Retina (tissue), 1 donor: ENCODE measurements at places on chromosomes 12 and 14.

GRCh38 chr12:46265102-46265501 lies 3.7 kb downstream of the SLC38A1 start:
- DNase-seq = no peak

DNA sequence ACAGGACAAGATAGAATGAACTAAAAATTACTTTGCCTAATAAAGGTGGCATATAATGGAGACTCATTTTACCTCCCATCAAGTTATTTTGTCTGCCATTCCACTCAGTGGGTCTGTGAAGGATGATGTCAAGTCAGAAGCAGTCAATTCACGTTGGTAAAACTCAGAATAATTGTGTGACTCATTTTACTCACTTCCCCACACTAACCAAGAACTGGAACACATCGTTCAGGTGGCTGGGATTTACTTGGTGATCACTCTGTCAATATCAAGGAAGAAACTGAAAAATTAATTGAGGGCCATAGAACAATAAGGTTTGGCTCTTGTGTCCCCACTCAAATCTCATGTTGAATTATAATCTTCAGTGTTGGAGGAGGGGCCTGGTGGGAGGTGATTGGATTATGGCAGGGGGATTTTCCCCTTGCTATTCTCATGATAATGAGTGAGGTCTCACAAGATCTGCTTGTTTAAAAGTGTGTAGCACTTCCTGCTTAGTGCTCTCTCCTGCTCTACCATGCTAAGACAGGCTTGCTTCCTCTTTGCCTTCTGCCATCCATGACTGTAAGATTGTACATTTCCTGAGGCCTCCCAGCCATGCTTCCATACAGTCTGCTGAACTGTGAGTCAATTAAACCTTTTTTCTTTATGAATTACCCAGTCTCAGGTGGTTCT lies 35.7 kb upstream of the GTF2A1 start:
- no peak for DNase-seq

DNA sequence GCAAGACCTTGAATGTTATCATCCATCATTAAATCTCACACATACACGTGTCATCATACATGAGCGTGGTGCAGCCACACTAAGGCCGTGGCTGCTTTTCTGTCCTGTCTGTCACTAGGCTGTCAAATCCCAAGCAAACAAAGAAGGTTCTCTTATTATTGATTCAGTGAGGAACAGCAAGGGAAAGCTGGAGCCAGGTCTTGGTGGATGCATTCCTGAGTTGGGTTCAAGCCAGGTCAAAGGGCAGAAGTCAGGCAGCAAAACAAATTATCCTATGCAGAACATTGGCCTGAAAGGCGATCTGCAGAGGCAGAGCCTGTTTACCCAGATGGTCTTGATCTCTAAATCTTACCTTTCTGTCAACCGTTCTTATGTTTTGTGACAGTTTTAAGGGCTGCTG lies 252.3 kb downstream of the NEDD1 start:
- DNase-seq = no peak

GRCh38 chr12:114504311-114504710 lies 98.4 kb upstream of the TBX5 start:
- no peak for DNase-seq

- DNase-seq = no peak
Observed at GRCh38 chr12:67411562-67411961, 142.4 kb downstream of the CAND1 start.

- no peak for DNase-seq
Observed at GRCh38 chr12:58117201-58117600, 175.8 kb downstream of the ATP23 start.

GRCh38 chr12:30753233-30753632 lies 1.5 kb downstream of the CAPRIN2 start:
- peak; percentile 39 for DNase-seq

GRCh38 chr12:49824895-49825294 lies 3.3 kb downstream of the NCKAP5L start:
- no peak for DNase-seq

DNA sequence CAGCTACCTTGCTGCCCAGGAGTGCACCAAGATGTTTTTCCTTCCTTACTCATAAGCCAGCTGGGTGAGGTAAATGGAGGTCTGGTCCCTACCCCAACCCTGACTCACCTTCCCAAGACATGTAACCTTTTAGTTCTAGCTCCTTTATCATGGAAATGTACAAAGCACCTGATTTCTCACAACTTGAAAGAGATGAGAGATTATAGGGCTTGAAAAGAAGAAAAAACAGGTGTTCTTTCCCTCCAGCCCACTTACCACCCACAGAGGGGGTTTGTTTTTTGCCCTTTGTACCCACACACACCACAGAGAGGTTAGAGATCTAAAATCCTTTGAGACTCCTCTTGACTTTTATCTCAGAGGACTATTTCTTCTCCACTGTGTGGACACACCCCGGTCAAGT lies 21.1 kb downstream of the PLXNC1 start:
- DNase-seq = no peak

DNA sequence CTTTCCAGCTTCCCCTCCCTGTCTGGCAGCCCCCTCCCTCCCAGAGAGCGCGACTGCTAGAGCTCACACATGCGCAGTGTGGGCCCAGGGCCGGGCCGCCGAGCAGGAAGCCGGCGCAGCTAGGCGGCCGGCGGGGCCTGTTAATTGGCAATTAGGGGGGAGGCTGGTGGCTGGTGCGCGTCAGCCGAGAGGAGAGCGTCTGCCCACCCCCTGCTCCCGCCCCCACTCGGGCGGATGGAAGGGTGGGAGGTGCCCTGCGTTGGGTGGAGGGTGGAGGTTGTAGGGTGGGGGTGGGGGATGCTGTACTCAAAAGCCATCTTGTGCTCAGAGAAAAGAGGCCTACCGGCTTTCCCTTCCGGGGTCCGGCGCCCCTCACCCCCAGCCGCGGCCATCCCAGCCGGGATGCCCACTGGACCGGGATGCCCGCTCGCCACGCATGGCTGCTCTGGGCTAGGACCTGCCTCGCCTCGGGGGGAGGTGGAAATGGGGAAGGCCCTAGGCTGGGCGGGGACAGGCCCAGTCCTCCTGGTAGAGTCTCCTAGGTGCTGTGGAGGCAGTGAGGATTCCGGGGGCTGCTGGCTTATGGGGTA lies 9.2 kb downstream of the HOXC8 start:
- peak; percentile 79 for DNase-seq

- peak; percentile 95 for DNase-seq
Observed at GRCh38 chr14:67241411-67242167, at the start of gene PALS1. Gene PALS1 (plus strand): TSS chr14:67241435. CDS start chr14:67279171, 37,736 bp downstream.

DNA sequence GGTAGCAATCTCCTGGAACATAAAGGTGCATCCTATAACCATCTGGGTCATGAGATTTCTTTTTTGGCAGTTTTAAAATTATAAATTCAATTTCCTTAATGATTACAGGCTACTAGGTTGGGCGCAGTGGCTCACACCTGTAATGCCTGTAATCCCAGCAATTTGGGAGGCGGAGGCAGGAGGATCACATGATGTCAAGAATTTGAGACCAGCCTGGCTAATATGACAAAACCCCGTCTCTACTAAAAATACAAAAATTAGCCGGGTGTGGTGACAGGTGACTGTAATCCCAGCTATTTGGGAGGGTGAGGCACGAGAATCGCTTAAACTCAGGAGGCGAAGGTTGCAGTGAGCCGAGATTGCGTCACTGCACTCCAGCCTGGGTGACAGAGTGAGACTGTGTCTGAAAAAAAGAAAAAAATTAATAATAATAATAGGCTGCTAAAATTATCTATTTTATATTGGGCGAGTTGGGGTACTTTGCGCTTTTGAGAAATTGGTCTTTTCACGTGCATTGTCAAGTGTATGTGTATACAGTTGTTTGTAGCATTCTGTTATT lies 17.2 kb upstream of the ARF6 start:
- DNase-seq = no peak

DNA sequence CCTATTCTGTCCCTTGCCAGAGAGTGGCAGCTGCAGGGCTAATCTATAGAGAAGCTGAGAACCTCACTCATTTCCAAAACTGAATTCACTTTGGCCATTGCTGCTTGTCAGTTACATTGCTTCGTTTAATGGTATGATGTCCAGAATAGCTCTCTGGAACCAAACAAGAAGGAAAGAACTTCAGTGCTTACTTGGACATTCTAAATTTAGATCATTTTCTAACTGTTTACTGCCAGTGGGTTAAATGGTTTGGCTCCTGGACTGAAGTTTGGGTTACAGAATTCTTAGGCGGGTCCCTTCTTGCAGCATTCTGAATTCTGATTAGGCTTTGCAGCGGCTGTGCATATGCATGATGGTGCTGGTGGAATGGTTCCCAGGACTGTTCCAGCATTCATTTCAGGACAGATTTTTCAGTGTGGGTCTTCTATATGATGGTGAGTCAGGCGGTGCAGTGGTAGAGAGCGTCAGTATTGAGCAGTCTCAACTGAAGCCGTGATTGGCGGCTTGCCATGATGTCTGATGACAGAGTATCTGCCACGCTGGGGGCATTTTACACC lies 148.7 kb downstream of the DYRK2 start:
- no peak for DNase-seq

DNA sequence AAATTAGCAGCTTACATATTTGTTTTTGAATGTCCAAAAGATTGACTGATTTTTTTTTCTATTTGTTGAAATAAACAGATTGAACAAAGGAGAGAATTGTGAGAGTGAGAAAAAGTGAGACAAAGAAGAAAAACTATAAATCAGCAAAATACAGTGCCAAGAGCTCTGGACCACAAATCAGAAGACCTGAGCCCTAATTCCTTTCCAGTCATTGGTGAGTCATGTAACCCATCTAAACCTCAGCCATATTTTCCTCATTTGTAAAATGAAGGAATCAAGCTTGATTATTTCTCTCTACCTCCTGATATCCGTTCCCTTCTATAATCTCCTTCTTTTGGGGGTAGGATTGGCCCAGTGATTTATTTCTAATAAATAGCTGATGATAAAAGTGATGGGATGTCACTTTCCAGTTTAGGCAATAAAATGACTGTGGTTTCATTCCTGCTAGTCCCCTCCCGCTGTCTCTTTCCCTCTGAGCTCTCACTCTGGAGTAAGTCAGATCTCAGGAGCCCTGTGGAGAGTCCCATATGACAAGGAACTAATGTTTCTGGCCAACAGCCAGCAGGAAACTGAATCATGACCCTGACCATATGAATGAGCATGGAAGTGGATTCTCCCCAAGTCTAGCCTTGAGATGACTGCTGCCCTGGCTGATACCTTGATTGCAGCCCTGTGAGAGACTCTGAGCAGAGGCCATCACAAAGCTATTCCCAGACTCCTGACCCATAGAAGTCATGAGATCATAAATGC lies 218.9 kb downstream of the ACSS3 start:
- DNase-seq = peak; percentile 39

- DNase-seq = no peak
Observed at GRCh38 chr14:100874051-100874410, 29.5 kb downstream of the RTL1 start.

DNA sequence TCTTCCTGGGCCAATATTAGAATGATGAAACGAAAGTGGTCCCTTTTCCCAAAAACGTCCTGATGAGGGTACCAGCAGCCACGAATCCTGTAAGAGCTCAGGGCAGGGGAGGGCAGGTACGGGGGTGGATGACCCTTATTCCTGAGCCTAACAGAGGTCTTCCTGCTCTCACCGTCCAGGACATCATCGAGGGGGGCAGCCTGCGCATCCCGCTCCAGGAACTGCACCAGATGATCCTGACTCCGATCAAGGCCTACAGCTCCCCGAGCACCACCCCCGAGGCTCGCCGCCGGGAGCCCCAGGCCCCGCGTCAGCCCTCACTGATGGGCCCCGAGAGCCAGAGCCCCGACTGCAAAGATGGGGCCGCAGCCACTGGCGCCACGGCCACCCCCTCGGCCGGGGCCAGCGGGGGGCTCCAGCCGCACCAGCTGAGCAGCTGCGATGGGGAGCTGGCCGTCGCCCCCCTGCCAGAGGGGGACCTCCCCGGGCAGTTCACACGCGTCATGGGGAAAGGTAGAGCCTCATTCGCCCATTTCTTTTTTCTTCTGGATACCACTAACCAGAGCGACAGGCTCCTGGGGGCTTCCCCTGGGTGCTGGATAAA lies 142.5 kb downstream of the GCH1 start:
- DNase-seq = no peak

DNA sequence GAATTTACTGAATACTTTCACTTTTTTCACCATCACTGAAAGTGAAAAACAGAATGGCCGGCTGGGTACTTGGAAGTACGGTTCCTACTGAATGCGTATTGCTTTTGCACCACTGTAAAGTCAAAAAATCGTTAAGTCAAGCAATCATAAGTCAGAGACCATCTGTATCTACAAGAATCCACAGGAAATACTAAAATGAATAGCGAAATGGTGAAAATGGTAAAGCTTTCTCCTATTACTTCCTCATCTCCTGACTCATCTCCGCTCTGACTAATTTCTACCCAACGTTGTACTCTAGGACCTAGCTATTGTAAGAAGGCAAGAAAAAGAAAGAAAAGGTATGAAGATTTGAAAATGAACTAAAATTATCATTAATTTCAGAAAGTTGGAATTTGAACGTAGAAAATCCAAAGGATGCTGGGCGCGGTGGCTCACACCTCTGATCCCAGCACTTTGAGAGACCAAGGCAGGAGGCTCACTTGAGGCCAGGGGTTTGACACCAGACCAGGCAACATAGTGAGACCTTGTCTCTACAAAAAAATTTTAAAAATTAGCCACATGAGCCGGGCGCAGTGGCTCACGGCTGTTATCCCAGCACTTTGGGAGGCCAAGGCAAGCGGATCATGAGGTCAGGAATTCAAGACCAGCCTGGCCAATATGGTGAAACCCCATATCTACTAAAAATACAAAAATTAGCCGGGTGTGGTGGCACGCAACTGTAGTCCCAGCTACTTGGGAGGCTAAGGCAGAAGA lies 5.3 kb upstream of the CDCA4 start:
- no peak for DNase-seq

DNA sequence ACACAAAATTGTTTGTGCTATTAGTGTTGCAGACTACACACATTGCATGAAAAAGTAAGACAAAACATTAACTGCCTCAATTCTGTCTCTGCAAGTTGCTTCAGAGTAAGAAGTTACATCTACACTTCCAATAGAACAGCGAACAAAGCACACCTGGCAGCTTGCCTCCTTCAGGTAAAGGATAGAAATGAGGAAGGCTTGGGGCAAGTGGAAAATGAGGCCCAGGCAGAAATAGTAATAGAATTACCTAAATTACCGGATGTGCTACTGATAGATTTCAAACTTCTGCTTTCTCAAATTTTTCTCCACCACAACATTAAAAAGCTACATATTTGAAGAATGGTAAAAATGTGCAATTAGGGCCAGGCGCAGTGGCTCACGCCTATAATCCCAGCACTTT lies 37.7 kb downstream of the CCDC175 start:
- DNase-seq = no peak
